ENCODE measurements at places on chromosomes 5 and 9.

DNA sequence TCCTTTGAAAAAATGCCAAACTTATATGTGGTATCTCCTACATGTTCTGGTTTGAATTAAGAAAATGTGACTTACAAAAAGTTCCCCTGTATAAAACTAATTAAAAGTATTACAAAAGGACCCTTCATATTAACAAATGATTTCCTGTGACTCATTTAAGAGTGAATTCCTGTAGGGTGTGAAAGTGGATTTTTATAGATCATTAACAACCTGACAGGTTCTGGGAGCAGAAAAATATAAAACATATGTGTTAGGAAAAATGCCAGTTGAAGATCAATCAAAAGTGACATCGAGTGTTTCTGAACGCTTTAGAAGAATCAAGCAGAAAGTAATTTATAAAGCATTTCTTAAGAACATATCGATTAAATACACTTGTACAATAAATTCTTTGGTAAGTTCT is 35.5 kb downstream of the CAMK4 start:
- no peak for DNase-seq

DNA sequence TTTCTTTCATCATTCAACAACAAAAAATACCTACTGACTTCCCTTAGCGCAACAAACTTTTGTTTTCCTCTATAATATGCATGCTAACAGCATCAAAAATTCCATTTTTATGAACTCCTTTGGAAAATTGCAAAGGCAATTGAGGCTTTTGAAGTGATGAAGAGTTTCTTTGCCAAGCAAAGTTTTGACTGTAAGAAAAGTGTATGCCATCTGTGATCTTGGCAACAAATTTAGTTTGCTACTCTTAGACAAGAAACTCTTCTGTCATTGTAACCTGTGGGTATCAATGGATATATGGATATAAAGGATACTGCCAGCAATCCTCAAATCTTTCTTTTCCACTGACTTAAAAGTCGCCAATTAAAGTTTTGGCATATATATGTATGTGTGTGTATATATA is 72.0 kb upstream of the GABRA1 start:
- no peak for DNase-seq

DNA sequence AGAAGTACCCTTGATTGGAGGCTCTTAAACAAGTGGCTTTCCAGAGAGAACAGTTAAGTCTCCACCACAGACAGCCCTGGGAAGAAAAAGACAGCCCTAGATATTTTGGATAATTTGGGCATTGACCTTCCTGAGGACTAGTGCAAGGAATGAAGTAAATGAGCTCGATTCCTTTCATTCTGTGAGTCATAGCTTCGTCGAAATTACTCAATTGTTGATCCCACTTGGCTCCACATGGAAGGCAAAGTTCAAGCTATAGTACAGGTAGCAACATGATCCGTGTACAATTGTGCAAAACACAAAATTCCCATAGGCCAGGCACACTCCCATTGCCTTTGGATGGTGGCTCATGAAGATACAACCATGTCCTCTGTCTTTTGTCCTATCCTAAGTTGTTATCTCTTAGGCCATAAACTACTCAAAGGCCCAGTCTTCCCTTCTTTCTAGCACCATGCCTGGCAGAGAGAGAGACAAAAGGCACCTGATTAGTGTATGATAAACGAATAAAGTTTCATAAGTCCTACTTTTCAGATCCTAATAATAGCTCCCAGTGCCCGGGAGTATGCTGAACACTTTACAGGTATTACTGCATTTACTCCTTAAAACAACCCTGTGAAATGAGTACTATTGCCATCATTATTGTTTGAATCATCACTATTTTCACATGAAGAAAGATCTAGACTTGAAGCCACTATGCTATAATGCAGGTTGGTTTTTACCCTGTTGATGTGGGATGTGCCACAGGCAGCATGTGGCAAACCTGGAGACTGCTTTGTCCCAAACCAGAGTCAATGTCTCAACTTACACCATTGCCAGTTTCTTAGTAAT is 116.7 kb upstream of the RANBP3L start:
- no peak for DNase-seq

DNA sequence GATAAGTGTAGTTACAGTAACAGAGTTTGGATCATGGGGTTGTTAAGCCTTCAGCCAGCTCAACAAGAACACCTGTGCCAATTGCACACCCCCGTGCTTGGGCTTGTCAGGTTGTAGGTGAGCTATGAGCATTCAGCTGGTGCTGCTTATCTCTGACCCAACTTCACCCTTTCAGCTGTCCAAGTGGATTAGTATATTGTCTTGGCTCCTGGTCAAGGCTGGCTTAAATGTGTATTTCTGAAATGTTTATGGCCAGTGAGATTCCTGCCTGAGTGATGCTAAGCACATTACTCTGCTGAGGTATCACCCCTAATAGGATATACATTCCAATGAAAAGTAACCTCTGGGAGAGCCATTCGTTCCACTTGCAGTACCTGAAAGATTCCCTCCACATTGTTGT is 44.2 kb upstream of the LMNB1 start:
- peak; percentile 9 for DNase-seq

DNA sequence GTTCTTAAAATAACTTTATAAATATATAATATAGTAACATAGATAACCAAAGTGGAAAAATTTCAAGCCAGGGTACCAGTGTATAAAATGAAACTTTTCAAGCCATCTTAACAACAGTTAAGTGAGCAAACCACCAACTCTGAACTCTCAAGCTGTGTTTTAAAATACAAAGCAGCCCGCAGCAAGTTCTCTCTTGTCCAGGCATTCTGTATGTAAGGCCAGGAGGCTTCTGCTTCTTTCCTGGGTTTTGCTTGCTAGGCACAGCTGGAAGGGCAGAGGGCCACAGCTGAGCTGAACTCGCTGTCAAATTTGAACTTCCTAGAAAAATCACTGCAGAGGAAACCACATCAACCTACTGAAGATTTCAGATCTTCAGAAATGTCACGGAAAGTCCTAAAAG is 6.8 kb upstream of the CTNNAL1 start:
- no peak for DNase-seq

GRCh38 chr5:165201369-165201768 is 1696.0 kb downstream of the MAT2B start:
- no peak for DNase-seq

DNA sequence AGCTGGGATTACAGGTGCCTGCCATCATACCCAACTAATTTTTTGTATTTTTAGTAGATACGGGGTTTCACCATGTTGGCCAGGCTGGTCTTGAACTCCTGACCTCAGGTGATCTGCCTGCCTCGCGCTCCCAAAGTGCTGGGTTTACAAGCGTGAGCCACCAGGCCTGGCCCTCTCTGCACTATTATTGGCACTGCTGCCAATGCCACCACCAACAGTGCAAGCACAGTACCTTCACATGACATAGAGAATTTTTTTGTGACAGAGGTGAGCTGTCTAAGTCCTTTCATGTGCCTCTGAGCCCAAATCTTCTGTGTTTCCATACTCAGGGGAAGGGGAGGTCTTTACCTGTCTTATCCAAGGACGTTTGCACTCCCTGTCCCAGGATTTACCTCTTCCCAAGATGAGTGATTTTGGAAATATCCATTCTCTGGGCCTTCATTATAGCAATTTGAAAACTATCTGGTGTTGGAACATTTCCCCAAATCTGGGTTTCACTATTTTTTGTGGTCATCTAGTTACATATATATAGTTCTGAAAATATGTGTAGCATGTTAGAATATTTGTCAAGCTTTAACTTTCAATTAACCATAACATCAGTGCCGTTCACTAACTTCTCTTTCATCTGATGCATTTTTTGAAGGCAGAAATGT is 5.4 kb upstream of the CD180 start:
- no peak for DNase-seq

DNA sequence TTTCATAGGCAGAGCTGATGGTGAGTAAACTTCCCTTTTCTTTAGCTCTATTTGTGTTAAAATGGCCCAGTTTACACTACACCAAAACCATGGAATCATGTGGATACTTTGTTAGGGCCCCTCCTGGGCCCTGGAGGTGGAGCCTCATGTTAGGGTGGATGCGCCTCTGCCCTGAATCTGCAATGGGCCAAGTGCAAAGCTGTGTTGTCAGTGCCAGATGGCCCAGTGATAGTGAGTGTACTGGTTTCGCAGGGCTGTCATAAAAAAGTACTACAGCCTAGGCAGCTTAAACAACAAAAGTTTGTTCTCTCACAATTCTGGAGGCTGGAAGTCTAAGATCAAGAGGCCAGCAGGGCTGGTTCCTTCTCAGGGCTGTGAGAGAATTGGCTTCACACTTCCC is 64.8 kb downstream of the HSPA4 start:
- no peak for DNase-seq

DNA sequence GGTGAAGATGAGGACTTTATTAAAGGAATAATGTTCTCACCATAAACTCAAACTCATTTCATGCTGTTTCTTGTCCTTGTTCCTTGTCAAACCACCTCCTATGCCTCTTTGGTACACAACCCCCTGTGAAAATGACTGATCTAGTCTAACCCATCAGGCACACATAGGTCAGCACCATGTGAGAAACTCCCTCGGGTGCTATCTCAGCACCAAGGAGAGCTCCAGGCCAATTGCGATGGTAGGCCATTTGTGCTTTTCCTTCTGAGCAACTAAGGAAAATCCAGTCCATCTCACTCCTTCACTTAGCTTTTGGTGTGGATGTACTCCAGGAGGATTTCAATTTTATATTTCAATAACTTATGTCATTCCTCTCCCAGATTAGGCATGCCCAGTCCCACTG is 199.8 kb downstream of the ZNF608 start:
- peak; percentile 39 for DNase-seq

DNA sequence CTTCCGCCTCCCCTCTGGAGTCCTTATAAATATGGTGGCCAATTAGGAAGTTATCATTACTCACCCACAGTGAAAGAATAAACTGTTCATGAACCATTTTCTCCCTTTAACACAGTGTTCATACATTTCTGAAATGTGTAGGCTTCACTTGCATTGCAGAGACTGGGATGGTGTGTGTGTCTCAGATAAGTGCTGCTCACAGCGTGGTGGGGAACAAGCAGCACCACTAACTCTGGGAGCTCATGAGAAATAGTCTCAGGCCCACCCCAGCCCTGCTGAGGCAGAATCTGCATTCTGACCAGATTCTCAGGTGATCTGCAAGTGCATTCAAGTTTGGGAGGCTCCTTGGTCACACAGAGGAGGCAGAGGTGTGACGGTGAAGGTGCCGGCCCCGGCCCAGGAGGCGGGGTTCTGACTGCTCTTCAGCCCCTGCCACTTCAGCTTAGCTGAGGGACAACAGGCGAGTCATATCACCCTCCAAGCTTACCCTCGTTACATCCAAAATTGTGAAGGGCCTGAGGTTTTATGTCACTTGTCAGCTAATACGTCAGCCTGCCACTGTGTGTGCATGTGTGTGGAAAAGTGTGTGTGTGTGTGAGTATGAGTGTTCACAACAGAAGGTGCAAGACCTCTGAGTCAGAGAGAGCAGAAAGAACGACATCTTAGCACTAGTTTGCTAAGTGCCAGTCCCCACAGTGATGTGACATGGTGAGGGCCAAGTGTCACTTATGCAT is 34.7 kb downstream of the DAP start:
- no peak for DNase-seq

GRCh38 chr9:21070171-21070571 is 7.6 kb downstream of the IFNB1 start:
- DNase-seq: peak; percentile 88

DNA sequence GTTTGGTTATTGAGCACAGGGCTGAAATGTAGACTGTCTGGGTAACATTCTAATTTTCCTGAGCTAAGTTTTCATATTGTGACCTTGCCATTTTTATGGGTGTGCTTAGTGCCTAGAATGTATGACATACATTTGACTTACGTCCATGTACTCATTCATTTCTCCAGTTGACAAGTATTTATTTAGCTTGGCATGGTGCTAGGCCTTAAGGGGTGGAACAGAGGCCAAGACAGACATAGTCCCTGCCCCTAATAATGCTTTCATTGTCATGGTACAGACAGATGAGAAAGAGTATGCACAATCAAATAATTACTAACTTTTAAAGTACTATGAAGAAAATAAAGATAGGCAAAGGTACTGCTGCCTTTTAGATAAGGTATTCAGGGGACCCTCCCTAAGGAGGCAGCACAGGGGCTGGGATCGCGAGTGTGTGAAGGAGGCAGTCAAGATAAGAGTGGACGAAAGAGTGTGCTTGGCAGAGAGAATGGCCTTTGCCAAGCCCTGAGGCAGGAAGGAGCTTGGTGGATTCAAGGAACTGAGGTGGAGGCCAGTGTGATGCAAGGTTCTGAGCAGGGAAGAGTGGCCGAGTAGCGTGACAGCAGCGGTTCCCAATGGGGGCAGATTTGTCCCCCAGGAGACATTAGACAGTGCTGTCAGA is 128.0 kb downstream of the PIP5K1B start:
- DNase-seq: no peak

GRCh38 chr5:115735108-115735998 is 81.1 kb downstream of the CDO1 start:
- DNase-seq: peak; percentile 9

GRCh38 chr9:2859776-2860379 is 16.0 kb upstream of the PUM3 start:
- DNase-seq: peak; percentile 77

Measured in tongue (tissue), 3 donors.